Stimulated activated CD8-positive, alpha-beta memory T cell treated with anti-CD3 and anti-CD28 coated beads, Interleukin-2, amount 100 ng/mL, for 1 hour (primary cell): ENCODE measurements at places on chromosomes 3 and 15.

- DNase-seq = no peak
Observed at GRCh38 chr3:45135959-45136358, 10.2 kb downstream of the CDCP1 start.

- no peak for DNase-seq
Observed at GRCh38 chr3:138950006-138950644, 3.1 kb downstream of the FOXL2NB start.

DNA sequence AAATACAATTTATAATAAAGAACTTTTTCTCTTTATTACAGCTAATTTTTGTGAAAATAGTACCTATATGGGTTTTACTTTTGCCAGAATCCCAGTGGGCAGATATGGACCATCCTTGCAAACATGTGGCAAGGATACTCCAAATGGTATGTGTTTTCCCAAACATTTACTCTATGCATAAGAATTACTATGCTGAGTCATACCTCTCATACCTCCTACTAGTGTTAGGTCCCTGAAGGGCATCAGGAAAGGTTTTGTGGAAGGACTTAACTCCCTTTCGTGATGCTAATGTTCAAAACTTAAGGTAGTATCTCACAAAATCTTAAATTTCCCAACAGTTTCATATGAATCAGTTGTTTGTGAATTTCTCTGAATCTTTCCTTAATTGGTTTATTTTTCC is 21.3 kb downstream of the ADGRG7 start:
- DNase-seq = no peak

DNA sequence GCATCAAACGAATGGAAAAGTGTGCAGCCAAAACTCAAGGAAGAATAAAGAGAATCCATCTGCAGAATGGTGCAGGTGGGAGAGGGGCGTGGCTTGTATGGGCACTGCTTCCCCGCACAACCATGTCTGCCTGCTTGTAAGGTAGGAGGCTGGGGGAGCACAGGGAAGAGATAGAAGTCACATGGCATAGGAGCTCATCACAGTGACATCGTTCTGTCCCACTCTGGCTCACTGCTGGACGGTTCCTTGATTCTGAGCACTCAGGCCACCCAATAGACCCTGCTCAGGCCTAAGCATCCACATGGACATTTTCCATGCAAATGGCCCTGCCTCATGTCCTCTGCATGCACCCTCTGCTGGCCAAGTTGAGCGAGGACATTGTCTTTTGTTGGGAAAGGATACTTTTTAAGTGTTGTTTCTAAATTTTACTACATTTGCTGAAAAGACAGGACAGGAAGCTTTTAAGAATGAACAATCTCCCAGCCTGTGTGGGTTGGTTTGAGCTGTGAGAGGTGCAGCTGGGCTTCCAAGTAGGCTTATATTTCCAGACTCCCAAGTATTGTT is 3.1 kb downstream of the MYLK start:
- DNase-seq = no peak

GRCh38 chr15:35168464-35168863 is 83.4 kb upstream of the NANOGP8 start:
- DNase-seq = no peak

GRCh38 chr3:50325497-50326181 is 2.4 kb downstream of the TUSC2 start:
- no peak for DNase-seq

DNA sequence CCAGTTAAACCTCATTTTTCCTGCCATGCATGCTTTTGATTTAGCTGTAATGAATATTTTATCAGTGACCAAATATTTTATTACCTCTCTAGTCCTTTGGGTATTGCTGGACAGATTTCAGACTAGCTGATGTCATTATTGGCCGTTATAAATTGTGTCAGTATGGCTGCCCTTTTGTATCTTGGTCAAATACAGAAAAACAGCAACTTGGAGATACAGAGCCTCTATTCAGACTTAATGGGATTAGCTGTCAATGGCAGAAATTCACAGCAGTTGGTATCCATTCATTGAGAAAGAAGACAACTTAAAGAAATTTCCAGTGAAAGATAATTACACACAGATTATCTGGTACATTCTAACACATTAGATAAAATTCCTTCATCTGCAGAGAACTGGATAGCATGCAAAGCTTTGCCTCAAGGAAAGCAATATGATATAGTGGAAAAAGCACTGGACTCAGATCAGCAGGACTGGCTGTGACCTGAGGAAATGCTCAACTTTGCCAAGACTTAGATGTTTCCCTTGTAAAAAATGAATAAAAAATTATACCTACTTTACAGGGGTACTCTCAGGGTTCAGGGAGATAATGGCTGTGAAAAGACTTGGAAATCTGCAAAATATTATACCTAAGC is 20.8 kb downstream of the COL6A6 start:
- no peak for DNase-seq

DNA sequence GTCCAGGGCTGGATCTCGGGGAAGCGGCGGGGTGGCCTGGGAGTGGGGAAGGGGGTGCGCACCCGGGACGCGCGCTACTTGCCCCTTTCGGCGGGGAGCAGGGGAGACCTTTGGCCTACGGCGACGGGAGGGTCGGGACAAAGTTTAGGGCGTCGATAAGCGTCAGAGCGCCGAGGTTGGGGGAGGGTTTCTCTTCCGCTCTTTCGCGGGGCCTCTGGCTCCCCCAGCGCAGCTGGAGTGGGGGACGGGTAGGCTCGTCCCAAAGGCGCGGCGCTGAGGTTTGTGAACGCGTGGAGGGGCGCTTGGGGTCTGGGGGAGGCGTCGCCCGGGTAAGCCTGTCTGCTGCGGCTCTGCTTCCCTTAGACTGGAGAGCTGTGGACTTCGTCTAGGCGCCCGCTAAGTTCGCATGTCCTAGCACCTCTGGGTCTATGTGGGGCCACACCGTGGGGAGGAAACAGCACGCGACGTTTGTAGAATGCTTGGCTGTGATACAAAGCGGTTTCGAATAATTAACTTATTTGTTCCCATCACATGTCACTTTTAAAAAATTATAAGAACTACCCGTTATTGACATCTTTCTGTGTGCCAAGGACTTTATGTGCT is 527 bp downstream of the B2M start:
- DNase-seq = peak; percentile 39

DNA sequence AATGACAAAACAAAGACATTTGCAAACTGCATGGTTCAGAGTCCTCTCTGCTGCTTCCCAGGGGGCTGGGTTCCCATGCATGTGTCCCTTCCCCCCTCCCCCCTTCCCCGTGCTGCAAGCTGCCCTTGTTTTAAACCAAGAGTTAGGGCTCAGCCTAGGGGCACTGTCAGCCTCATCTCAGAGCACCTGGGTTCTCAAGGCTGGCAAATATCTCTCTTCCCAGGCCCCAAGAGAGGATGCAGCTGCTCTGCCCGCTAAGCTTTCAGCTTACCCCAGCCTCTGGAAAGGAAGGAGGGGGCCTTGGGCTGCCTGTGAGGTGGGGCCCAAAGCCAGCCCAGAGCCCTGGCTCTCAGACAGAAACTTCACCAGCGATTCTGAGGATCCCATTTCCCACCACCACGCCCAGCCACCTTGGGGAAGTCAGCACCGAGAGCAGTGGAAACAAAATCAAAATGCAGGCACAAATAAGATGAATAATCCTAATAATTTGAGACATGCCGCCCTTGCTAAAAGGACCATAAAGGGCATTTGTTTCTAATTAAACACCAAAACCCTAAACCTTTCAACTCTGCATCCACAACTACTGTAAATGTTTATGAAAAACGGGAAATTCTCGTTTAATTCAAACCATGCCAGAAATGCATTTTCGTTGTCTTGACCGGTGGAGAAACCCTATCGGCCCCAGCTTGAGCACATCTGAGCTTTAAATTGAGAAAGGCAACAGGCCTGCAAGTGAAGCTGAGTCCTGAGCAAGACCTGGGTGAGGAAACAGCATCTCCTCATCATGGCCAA is 67.7 kb upstream of the WNT5A start:
- DNase-seq = no peak

- no peak for DNase-seq
Observed at GRCh38 chr15:53580366-53580765, 179.1 kb downstream of the WDR72 start.

DNA sequence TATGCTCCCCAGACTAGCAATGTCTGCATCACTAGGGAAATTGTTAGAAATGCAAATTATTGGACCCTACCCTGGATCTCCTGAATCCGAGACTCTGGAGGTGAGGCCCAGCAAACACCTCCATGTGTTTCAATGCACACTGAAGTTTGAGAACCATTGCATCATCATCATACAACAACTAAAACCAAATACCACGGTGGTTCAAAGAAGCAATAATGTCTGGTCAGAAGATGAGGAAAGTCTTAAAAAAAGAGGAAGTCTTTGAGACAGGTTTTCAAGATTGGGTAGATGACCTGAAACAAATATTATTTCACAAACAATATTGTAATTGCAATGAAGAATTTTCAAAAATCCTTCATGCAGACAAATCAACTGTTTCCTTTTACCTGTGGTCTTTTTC is 60.3 kb upstream of the TRA2B start:
- no peak for DNase-seq

GRCh38 chr15:92883876-92884435 is 16.2 kb upstream of the CHD2 start:
- DNase-seq = no peak

GRCh38 chr3:56113231-56113630 is 355.0 kb downstream of the ERC2 start:
- DNase-seq = no peak

- no peak for DNase-seq
Observed at GRCh38 chr3:30356866-30357753, 249.3 kb upstream of the TGFBR2 start.

DNA sequence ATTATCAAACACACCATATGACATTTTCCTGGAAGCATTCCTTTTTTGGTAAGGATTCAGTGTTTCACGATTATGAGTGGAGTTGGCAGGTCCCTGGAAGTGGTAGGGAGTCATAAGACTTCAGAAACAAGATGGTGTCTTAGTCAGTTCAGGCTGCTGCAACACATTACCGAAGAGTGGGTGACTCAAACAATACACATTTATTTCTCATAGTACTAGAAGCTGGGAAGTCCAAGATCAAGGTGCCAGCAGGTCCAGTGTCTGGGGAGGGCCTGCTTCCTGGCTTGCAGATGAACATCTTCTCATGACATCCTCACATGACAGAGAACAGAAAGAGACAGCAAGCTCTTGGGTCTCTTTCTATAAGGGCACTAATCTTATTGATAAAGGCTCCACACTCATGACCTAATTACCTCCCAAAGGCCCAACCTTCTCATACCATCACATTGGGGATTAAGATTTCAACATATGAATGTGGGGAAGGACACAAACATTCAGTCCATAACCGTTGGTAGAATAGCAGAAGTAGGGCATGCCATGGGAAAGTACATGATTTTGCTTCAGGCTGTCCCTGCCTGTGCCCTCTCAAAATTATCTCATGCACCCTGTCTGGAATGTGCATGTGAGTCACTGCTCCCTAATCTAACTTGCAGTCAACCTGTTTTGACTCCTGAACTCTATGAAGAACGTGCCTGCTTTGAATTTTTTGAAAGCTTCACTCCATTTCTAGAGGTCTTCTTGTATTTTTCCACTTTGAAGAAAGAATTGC is 72.5 kb downstream of the GTPBP8 start:
- DNase-seq = no peak

GRCh38 chr3:32495085-32495484 is 7.6 kb downstream of the CMTM6 start:
- no peak for DNase-seq

DNA sequence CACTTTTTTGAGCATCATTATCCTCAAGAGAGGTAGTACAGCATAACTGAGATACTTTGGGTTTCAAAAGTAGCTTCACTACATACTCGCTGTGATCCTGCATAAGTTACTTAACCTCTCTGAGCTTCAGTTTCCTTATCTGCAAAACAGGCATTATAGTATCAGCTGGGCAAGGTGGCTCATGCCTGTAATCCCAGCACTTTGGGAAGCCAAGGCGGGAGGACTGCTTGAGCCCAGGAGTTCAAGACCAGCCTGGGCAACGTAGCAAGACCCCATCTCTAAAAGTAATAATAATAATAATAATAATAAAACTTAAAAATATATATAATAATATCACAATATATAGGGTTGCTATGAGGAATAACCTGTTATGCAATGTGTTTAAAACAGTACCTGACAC is 10.9 kb downstream of the CIAO2A start:
- DNase-seq = no peak

DNA sequence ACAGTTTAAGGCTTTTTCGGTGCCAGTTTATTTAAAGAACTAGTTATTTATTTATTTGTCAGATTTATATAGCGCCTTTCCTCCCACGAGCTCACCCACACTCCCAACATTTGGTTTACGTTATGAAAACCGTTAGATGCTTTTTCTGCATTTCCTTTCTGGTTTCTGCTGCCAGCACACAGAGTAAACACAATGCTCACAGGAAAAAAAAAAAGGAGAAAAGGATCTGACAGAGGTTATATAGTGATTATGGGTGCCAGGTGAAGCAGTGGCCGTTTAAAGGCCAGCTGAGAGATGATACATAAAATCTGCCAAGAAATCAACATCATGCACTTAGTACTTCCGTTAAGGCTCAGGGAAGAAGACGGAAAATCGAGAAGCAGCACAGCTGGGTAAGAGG is 37.9 kb downstream of the ETV5 start:
- DNase-seq = no peak

DNA sequence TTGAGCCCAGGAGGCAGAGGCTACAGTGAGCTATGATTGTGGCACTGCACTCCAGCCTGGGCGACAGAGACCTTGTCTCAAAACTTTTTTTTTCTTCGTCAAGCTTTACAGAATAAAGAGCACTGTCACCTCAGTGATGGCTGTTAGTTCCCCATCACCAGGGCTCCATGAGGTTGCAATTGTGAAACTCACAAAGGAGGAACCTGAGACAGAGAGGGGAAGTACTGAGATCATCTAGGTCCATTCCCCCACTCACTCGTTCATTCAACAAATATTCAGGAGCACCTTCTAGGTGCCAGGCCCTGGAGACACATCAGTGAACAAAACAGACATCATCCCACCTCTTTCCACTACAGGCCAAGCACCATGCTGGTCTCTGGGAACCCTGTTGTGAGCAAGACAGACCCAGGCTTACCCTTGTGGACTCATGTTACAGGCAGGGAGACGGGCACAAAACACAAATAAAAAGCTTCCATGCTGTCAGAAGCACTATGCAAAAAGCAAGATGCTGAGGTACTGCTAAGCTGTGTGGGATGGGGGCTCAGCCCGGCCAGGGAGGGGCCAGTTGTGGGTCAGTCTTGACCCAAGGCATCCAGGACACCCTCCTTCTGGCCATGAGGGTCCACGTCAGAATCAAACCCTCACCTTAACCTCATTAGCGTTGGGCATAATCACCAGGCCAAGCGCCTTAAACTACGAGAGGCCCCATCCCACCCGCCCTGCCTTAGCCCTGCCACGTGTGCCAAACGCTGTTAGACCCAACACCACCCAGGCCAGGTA is 2.1 kb upstream of the RHO start:
- DNase-seq = no peak

DNA sequence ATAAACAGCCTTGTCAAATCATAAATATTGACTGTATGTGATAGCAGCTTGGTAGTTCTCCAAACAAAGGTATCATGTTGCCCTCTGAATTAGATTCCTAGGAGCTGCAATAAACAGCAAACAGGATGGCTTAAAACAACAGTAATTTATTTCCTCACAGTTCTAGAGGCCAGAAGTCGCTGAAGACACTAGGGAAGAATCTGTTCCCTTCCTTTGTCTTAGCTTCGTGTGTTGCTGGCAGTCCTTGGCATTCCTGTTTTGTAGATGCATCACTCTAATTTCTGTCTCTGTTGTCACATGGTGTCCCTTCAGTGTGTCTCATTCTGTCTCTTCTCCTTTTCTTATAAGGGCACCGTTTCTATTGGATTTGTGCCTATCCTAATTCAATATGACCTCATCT is 679.3 kb downstream of the OTOL1 start:
- no peak for DNase-seq
